NCI-H1694 (cell line): ENCODE measurements at places on chromosomes 13 and 19.

GRCh38 chr19:53172889-53173288 is 14.0 kb upstream of the ZNF347 start:
- DNase-seq, result no peak

DNA sequence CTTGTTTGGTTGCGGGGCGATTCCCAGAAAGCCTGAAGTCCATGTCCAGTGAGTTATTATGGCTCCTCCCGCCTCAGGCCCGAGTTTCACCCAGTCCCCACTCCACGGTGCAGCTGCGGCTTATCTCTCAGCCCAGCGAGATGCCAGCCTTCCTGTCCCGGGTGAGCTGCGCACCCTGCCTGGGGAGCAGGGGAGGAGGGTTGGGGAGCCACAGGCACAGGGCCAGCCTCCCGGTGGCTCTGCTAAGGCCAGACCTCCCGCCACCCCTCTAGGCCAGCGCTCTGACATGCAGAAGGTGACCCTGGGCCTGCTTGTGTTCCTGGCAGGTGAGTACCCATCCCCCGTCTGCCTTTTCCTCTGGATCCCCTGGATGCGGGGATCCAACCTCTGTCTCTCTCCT is 3.5 kb downstream of the FXYD3 start:
- no peak for DNase-seq

- no peak for DNase-seq
Measured at GRCh38 chr13:80469853-80470381, 129.0 kb upstream of the SPRY2 start.

DNA sequence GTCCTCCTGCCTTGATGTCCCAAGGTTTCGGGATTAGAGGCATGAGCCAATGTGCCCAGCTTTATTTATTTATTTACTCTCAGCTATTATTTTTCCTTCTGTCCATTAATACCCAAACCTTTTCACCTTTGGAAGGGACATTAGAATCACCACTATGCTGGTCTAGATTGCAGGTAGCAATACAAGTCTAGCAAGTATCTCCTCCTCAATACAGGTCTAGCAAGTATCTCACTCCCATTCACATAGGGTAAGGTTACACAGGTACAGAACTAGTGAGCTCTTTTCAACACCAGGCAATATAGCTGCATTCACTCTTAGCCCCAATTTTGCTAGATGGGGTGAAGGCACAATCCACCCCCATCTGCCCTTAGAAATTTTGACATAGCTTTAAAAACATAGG is 17.4 kb upstream of the SPRYD7 start:
- no peak for DNase-seq

DNA sequence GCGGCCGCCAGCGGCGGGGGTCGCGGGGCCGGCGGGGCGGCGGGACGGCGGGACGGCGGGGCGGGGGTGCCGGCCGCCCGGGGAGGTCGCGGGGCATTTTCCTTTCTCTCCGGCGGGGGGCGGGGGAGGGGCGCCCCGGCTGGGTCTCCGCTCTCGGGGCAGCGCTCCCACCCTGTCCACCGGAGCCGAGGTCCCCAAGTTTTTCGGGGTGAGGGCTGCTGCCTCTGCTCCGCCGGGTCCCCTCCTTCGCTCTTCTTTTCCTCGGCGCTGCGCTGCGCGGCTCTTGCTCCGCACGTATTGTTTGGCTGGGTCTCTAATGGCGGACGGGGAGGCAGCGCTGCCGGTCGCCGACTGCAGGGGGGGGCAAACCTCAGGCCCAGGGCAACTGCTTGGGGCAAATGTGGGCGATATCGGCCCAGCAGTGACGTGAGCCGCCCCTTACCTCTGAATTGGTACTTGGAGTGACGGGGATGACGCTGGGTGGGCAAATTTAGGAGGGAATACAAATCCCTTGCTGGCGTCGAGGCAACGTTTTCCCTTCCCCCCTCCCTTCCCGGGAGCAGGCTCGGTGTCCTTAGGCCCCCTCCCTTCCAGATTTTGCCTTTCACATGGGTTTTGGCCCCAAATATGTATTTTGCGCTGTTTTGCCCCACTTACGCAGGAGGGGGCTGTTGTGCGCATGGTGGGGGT is 759 bp downstream of the ZMYM2 start:
- DNase-seq, result peak; percentile 26

DNA sequence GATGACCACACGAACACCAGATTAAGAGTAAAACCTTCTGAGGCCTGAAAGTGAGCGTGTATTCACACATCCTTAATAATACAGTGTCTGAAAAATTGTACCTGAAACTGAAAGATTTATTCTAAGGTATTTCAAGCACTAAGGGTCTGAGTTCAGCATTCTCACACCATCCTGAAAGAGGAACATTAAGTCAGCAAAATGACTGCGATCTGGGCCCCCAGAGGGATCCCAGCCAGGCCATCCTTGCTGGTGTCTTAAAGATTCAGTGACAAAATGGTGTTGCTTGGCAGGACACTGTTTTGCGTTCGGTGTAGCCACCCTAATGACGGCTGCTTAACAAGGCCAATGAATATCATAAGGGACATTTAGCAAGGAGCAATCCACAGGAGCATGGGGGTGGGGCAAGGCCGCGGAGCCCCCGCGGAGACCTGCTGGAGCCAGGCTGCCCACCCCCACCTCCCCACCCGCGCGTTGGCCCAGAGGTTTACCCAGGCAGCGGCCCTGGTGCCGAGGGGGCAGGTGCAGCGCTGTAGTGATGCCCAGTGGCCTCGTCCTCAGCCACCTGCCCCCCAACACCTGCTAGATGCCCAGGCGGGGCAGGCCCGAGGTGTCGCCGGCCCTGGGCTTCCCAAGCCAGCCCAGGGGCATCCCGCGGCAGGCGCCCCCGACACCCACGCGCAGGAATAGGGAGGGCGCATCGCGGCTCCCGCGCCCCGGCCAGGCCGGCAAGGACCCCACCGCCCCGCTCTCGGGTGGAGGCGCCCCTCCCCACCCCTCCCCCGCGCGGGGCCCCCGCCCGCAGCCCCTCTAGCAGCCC is 742 bp downstream of the NALCN start:
- no peak for DNase-seq

DNA sequence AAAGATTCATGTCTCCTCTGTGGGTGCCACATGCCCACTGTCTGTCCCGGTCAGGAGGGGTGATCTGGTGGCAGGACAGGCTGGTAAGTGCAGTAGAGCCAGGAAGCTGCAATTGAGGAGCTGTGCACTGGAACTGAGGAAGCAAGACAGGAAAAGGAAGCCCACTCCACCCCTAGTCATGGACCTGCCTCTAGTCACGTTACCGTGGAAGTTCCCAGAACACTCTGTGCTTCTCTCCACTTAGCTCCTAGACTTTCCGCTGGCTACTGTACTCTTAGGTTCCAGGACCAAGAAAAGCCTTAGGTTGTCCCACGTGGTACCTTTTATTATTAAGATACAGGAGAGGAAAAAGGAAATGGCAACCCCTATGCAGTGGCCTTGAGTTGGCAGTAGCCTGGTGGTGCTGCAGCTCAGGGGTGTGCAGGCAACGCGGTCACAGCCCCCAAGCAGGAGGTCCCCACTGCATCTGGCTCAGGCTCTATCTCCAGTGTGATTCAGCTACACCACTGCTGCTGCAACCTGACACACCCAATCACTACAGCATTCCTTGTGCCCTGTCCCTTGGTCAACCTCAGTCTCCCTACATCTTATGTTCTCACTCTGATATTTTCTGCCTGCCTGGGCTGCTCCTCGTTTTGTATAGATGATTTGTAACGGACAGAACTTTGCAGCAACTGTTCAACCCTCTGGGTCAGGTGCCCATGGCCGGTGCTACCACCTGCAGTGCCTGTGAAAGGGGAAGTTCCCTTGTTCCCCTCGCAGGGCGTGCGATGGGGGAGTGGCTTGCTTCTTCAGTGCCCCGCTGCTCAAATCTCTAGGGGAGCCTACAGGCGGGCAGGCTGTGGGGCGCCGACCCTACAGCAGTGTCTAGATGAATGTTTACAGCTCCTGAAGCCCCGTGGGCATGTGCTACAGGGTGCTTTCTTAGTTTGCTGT is 24.4 kb upstream of the GPR12 start:
- no peak for DNase-seq

DNA sequence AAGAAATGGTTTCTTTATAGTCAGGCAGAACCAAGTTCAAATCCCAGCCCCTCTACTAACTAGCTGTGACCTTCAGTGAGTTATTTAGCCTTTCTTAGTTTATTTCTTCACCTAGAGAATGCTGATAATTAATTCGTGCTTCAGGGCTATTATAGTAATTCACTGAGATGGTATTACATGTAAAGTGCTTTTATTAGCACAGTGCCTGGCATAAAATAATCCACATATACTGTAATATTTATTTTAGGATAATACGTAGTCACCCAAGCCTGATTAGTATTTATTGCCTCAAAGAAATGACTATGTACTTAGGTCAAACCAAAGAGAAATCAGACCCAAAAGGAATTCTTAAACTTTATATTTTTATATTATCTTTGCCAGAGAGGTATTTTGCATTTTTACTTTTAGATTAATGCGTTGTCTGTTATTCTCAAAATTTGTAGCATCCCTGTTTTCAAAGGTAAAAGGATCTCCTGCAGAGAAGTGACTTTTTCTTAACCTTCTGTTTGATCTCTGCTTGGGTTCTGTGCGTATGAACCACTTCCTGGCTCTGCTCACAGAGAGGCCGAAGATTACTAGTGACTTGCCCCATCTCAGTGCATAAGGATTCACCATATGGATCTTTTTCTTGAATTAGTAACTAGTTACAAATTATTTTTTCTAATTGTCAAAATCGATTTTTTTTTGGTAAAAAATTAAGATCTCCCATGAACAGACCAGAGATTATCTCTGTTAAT is 19.7 kb downstream of the UBAC2 start:
- DNase-seq, result no peak

DNA sequence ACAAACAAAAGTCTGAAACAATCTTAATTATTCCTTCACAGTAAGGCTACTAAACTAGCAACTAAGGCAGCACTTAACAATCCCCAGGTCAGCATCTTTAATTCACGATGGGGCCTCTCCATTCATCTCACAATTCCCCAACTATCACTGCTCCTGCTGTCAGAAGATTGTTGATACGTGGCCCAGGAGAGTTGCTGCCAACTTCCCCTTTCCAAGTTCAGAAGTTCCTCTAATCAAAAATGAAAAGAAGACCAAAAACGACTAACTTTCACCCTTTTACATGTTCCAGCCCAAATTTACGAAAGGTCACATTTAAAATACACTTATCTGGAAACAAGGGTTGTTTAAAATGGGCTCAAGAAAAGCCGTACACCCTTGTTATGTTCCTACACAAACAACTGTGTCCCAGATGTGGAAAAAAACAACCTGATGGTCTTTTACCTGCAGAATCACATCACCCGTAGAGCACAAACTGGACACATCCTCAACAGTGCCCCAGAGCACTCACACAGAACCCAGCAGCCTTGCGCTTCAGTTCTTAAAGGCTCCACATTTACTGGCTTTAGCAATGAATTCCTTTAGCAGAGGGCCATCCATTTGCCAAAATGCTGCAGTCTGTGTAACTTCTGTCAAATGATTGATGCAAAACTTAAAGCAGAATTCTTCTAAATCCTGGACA is 38.0 kb downstream of the PHF11 start:
- no peak for DNase-seq

GRCh38 chr19:2045501-2046045 is 5.5 kb downstream of the MKNK2 start:
- DNase-seq, result no peak

DNA sequence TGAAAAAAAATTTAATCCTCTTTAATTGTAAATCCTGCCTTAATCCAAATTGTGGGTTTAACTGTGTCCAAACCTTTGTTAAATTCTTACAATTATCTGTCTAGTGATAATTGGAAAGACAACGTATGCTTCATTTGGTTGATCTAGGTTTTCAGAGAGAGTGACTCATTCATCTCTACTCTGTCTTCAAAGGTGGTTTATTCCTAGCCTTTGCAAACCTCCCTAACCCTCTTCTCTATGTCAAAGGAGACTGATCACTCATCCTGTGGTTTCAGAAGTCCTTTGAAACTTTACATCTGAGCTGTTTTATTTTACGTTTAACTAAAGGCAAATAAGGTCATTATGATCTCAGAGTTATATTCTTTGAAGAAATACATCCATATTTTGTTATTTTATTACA is 8.8 kb upstream of the OXGR1 start:
- no peak for DNase-seq

- peak; percentile 52 for DNase-seq
Measured at GRCh38 chr19:18007044-18007916, 690 bp upstream of the ARRDC2 start.

DNA sequence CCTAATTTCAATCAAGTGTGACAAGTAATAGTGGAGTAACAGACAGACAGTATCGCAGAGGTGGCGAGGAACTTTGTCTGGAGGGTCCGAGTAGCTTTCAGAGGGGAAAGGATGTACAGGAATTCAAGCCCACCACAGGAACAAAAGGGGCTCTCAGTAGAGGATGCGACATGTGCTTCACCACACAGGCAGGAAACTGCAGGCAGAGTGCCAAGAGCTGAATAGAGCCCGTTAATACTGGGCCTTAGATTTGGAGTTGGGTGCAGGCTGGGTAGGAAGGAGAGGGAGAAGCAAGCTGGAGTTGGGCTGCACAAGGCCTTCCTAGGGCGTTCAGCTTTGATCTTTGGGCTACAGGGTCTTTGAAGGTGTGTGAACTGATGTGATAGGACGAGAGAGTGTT is 1.2 kb downstream of the CCDC70 start:
- no peak for DNase-seq

DNA sequence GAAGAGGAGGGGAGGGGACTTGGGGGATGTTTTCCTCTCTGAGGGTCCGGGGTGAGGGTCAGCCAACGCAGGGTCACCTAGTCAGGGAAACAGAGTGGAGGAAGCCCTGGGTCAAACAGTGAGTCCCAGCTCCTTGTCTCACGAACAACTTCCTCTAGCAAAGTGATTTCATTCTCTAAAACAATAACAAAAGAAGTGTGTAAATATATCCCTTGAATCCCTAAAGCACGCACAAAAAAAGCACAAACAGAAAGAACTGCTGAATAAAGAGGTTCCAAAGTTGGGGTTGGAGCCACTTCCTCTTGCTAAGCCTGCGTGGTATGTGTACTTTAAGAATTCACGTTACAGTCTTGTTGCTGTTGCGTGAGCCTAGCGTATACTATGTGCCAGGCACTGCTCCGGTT is 1.5 kb upstream of the C5AR2 start:
- no peak for DNase-seq

- DNase-seq, result no peak
Measured at GRCh38 chr19:31286491-31286890, 62.7 kb downstream of the TSHZ3 start.

- no peak for DNase-seq
Measured at GRCh38 chr13:84651288-84651687, 769.0 kb upstream of the SLITRK1 start.

- DNase-seq, result no peak
Measured at GRCh38 chr19:392375-392970, 16.5 kb downstream of the C2CD4C start.

- no peak for DNase-seq
Measured at GRCh38 chr19:15869109-15869555, 28.7 kb downstream of the CYP4F2 start.
